ENCODE measurements at places on chromosomes 4 and X.

GRCh38 chr4:53361451-53361850 is 4.4 kb downstream of the SCFD2 start:
- DNase-seq: no peak

- DNase-seq: no peak
Observed at GRCh38 chr4:84235126-84235944, 263.8 kb downstream of the NKX6-1 start.

DNA sequence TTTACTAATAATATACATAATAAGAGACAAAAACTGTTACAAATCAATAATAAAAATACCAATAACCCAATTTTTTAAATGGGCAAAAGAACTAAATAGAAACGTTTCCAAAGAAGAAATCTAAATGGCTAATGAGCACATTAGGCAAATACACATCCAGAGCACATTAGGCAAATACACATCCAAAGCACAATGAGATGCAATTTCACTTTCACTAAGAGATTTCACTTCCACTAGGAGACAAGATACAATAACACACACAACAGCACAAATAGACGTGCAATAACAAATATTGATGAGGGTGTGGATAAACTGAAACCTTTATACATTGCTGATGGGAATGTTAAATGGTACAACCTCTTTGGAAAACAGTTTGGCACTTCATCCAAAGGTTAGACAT is 250.7 kb downstream of the ARAP2 start:
- DNase-seq: no peak

GRCh38 chrX:40087425-40088298 is 10.1 kb downstream of the BCOR start:
- DNase-seq: no peak

DNA sequence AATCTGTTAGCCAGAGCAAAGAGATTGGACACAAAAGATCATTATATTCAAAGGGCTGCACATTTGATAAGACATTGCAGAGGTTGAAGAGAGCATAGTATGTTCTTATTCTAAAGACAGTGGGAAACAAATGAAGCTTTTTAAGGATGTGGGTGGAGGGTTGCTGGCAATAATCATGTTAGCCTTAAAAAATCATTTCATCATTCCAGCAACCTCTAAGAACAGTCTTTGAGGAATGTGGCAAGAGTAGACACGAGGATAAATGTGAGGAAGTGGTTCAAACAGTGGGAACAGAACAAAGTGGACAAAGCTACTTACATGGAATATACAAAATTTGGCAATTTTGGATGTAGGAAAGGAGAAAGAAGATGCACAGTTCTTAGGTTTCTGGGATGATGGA is 167.3 kb upstream of the SPRY1 start:
- DNase-seq: no peak

DNA sequence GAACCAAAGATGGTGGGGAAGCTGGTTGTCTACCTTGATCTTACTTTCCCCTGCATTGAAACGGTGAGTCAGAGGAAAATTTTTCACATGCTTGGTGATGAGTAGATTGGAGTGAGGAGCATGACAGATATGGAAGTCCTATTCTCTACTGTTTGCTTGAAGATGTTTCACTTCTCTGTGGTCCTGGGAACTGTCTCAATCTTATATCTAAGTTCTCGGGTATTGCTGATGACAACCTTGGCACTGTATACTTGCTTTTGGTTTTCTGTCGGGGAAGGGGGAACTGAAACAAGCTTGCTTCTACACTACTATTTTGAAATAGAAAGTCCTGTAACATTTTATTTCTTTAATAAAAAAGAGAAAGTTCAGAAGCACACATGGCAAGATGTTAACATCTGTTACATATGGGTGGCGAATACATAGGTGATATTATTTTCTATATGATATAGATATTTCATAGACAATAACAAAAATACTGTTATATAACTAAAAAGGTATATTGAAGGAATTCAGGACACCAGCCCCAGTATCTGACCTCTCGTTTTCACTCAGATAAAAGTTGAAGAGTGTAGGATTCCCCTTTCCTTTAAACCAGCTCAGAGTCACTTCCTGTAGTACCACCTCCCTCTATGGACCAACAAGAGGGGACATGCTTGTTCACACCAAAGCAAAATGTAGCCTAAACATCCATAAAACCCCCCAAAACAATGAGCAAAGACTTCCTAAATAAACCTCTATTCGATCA is 88.8 kb downstream of the FMR1NB start:
- no peak for DNase-seq

DNA sequence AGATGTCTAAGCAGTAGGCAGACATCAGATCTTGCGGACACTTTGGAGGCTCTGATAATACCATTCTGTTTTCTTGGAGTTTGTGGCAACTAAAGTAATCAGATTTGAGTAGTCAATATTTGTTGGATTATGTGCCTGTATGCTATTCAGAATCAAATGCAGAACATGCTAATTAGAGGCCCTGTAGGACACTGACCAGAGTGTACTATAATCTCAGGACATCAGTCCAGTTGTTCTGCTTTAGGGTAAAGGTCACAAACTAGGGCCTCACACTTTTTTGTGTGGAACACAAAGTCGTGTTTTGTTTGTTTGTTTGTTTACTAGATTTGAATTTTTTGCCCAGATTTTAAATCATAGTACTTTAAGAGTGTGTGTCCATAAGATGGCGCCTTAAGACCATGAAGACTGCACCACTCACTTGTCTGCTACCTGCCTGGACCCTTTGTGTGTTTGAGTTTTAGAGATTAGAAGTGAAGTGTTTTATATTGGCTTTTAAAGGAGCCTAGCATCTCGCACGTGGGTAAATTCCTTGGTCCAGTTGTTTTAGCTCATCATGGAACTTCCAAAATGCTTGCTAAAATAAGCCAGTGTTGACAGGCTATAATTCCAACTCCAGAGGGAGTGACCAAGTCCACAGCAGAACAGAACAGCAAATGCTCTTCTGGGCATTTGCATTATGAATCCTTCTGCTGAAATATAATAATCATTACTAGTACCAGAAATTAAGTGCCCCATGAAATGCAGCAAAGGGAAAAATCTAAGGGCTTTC is 34.7 kb downstream of the IL13RA1 start:
- no peak for DNase-seq

DNA sequence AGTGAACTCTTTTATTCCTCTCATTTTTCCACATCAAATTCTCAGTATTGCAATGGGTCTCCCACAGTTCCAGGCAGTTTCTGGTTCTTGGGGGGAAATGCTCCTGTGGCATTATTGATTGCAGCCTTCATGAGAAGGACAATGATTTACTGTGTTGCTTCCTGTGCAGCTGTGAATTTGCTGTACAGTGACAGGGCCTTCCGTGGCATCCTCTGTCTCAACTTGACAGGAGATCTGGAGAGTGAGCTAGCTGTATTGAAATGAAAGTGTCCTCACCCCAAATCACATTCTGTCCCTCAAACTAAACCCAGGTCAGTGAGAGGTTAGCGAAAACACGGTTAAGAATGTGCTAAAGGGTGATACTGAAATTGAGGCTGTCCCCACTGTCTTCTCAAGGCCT is 77.1 kb upstream of the ATOH1 start:
- no peak for DNase-seq

DNA sequence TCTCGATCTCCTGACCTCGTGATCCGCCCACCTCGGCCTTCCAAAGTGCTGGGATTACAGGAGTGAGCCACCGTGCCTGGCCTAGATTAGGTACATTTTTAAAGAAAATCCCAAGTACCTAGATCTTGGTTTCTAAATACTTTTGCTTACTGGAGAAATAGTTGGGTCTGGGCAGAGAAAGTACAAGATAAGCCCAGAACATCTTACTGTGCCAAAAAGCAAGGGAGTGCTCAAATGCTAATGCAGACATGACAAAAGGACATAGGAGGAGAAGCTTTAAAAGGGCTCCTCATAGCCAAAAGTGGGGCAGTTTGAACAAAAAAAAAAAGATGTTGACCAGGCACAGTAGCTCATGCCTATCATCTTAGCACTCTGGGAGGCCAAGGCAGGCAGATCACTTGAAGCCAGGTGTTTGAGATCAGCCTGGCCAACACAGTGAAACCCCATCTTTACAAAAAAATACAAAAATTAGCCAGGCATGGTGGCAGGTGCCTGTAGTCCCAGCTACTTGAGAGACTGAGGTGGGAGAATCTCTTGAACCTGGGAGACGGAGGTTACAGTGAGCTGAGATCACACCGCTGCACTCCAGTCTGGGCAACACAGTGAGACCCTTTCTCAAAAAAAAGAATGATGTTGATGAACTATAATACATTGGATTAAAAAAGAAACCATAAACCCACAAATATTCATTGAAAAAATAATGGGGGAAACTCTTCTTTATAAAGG is 107.5 kb downstream of the APBB2 start:
- DNase-seq: no peak

GRCh38 chr4:137390707-137391106 is 141.6 kb downstream of the PCDH18 start:
- no peak for DNase-seq

DNA sequence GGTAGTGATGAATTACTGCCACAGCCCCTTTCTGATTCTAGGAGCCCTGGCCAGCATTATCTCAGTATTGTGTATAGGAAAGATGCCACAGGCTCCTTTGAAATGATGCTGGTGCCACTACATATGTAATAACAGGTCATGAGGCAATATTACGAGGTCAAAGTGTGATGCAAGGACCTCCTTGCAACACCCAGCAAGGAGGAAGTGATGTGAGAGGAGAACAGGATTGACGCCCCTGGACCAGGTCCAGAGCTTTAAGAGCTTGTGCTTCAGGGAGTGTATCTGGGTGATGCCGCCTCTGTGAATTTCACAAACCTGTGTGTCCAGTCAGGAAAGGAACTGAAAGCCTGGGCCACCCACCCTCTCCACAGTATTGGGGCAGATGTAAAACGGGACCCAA is 261.8 kb downstream of the MID1IP1 start:
- no peak for DNase-seq

GRCh38 chr4:53461244-53461643 is 83.8 kb downstream of the FIP1L1 start:
- DNase-seq: no peak

DNA sequence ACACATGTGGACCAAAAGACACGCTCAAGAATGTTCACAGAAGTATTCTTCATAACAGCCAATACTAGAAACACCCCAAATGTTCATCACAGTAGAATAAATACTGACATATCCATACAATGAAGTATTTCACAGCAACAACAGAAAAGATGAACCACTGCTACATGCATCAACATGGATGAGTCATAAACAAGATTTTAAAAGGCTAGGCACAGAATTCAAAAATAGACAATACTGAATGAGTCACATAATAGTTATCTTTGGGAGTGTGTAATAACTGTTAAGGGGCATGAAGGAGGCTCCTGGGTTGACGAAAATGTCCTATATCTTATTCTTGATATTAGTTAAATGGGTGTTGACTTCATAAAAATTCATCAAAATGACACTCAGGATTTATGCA is 43.5 kb downstream of the CLOCK start:
- peak; percentile 4 for DNase-seq

- DNase-seq: no peak
Observed at GRCh38 chrX:46733226-46733625, 25.7 kb downstream of the SLC9A7 start.

DNA sequence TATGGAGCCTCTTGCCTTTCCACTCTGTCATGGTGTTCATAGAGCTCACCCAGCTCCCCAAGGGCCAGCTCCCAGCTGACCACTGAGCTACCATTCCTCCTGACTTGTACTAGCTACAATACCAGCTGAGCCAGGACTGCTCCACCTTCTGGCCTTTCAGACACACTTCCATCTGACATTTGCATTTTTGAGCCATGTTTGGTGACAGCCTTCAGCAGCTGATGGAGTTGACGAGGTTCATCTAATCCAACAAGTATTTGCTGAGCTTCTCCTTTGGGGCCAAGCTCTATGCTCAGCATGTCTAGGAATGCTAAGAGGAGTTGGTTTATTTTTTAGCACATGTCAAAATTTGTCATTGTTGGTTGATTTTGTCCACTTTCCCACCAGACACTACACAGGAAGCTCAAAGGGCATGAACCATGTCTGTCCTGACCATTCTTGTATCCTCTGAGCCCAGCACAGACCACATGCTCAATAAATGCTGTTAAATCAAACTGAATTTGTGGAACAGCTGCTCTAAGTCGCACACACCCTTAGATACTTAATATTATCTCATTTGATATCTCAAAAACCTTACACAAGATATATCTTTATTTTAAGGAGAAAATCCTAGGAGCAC is 142.6 kb upstream of the PPARGC1A start:
- DNase-seq: no peak

- DNase-seq: peak; percentile 7
Observed at GRCh38 chrX:41695426-41695825, 6.7 kb downstream of the GPR34 start.

GRCh38 chrX:13658602-13659001 is 5.7 kb downstream of the TCEANC start:
- peak; percentile 73 for DNase-seq

GRCh38 chr4:175614890-175615289 is 197.2 kb downstream of the GPM6A start:
- no peak for DNase-seq

DNA sequence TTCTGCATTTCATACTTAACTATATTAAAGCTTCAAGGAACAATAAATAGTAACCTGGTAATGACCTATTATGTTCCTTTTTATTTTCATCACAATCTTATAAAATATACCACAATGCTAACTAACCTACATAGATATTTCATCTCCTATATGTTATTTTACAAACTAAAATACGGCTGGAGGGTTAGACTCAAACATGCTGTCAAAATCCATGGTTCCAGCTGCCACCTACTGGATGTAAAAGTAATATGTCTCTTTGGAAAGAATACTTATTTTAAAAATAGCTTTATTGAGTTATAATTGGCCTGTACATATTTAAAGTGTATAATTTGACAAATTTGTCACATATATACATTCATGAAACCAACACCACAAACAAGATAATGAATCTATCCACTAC is 15.0 kb downstream of the RGN start:
- peak; percentile 1 for DNase-seq

DNA sequence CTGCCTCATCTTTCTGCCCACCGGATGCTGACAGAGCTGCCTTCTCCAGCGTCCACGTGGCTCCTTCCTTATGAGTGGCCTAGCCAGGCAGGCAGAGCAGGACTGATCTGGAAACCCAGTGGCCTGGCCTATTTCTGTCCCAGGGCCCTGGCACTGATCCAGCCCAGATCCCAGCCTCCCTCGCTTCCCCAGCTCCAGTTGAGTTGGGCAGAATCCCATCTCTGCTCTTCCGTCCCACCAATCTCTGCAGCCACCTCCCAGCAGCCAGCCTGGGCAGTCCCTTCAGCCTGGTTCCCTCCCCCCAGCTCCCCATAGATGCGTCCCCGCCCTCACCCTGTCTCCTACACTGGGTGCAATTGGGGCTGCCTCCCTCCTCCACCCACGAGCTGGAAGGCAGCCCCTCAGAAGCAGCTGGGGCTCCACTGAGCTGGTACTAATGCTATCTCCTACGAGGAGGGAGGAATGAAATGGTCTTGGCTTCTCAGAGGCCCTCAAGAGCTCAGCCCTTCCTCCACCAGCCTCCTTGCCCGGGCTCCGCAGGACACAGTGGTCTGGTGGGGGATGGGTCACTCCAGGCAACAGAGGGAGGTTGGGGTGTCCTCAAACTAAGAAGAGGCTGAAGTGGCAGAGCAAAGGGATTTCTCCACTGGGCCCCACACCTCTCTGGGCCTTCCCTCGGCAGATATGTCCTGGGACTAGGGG is 94.2 kb downstream of the PJA1 start:
- no peak for DNase-seq

Data from CD4-positive, alpha-beta T cell treated with Interleukin-2 at 100 ng/mL for 4 hours (primary cell).